EL (cell line): ENCODE measurements at places on chromosomes 6 and 20.

- DNase-seq: no peak
These were observed 31.4 kb downstream of the HIVEP2 start for GRCh38 chr6:142913511-142914047.

GRCh38 chr20:14383335-14383734, 45.9 kb upstream of the FLRT3 start:
- no peak for DNase-seq

DNA sequence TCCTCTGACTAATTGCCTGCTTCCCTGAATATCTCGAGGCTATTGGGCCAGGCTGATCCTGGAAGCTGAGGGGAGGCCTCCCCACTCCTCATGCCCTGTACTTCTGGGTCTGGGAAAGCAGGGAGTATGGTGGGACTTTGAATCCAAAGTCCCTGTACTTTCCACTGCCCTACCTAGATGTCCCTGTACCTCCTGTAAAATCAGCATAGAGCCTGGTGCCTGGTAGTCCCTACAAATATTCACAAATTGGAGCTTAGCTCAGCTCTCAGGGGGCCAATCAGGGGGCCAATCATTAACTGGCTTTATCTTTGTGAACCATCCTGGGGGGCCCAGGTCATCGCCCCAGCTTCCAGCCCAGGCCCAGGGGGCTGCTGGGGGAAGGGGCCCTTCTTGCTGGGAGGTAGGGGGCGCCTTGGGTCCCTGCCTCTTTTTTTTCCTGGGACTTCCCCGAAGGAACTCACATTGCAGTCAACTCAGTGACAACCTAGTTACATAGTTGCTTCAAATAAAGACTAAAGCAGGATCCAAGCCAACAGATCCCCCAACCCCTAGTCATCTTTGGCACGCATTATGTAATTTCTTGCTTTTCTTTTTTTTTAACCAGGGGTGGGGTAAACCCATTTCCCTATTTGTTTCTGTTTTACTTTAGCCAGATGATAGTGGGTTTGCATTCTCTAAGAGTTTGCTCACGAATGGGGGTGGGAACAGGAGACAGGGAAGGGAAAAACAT, 6.9 kb upstream of the VEGFA start:
- DNase-seq: no peak

DNA sequence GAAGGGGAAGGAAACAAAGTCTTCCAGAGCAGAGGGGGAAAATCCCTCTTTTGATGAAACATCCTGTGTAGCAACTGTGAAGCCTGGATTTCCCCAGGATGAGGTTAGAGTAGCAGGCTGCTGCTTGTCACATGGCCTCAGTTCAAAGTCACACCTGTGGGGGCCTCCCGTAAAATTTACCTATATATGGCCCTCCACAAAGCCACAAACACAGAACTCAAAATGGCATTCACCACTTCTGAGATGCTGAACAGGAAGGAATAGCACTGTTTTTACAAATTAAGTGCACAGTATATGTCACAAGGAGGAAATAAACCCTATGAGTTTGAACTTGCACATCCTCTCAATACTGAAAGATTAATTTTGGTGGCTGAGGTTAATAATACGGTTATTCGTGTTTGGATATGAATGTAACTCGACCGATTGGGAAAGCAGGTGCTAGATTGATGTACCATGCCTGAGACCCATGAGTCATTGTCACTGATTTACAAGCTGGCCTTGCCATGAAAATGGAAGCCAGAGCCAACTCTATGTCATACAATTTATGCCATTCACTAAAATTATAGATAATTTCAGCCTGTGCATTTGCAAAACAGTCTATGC, 70.6 kb downstream of the SGK1 start:
- no peak for DNase-seq

GRCh38 chr6:87251225-87251624, 71.2 kb upstream of the SMIM8 start:
- DNase-seq: no peak

- no peak for DNase-seq
These were observed 75.1 kb upstream of the PTPRK start for GRCh38 chr6:128595544-128595943.

- DNase-seq: no peak
These were observed 148.2 kb downstream of the PREX1 start for GRCh38 chr20:48679599-48679998.

- DNase-seq: no peak
These were observed 33.4 kb downstream of the IL20RA start for GRCh38 chr6:137011406-137011805.

- DNase-seq: peak; percentile 55
These were observed 35.9 kb downstream of the CDYL start for GRCh38 chr6:4812068-4812467.

- DNase-seq: no peak
These were observed 83.2 kb downstream of the RIPOR3 start for GRCh38 chr20:50607850-50608749.

- DNase-seq: no peak
These were observed 192.4 kb downstream of the OGFRL1 start for GRCh38 chr6:71481011-71481410.

GRCh38 chr20:40926928-40927327, 101.7 kb upstream of the TOP1 start:
- DNase-seq: no peak

DNA sequence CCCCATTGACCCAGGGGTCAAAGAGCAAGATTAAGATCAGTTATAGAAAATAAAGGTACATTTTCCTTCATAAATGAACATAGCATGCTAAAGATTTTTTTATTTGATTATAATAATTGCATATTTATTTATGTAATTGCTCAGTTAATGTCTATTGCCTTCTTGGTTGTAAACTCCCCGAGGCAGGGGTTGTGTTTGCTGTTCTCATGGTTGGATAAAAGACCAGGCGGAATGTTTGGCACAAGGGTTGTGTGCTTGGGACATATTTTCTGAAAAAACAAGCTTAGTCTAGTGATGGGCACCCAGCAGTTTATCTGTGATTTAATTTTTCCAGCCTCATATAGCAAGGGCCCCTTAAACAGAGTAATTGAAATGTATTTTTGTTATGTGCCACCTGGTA, 47.5 kb upstream of the ZFP64 start:
- no peak for DNase-seq

- no peak for DNase-seq
These were observed 2.4 kb downstream of the KIF13A start for GRCh38 chr6:17984812-17985670.

GRCh38 chr6:140581601-140582000, 1207.2 kb upstream of the CITED2 start:
- no peak for DNase-seq

GRCh38 chr6:95794749-95795148, 217.4 kb downstream of the MANEA start:
- DNase-seq: no peak

DNA sequence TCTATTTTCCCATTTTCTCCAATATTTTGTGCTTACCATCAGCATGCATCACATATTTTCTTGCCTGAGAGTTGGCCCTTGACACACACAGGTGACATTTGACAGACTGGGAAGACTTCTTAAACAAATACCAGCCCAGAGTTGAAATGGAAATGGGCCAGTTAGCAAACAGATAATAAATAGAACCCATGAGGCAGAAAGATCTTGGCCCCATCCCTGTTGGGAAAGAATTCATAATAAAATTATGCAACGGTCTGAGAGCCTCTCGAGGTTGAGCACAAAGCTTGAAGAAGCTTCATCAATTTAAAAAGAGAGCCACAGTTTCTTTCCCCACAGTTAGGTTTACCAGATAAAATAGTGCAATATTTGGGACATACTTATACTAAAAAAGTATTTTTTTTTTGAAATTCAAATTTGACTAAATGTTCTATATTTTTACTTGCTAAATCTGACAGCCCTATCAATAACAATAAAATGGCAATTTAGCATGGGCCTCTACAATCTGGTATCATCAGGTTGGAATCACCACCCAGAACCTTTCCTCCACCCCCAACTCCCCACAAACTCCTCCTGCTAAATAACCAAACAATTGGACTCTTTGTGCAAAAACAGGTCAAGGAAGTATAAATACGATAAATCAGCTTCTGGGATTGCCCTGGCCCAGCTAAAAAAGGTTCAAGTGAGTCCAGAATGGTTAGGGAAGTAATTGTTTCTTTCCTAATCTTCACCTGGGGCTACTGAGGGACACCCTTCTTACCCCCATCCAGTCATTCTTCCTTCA, 129.8 kb downstream of the CD164 start:
- no peak for DNase-seq

- DNase-seq: no peak
These were observed 19.1 kb downstream of the B4GALT5 start for GRCh38 chr20:49694450-49695071.

DNA sequence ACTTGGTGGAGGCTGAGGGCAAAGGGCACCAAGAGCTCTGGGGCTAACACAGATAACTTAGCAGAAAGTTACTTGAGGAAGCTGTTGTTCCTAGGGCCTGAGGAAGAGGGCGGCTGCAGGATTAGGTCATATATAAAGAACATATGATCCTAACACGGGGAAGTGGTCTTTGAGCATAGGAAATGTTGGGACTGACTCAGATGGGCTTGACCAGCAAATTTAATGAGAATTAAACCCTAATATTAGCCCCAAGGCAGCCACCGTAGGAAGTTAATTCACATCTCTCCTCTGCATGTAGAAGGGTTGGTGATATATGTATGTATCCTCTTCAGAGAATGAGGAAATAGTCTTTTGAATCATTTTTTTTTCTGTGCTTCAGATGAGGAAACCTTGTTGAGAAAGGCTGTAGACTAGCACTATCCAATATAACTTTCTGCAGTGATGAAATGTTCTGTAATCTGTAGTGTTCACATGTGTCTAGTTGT, 9.2 kb upstream of the ZBTB9 start:
- no peak for DNase-seq

- peak; percentile 43 for DNase-seq
These were observed 427 bp downstream of the GINM1 start for GRCh38 chr6:149566410-149567193.

- DNase-seq: peak; percentile 95
These were observed 310.7 kb downstream of the EYA4 start for GRCh38 chr6:133551847-133552341.

GRCh38 chr6:159172091-159172491, 2.9 kb downstream of the FNDC1 start:
- no peak for DNase-seq

- peak; percentile 40 for DNase-seq
These were observed 960 bp downstream of the ATP9A start for GRCh38 chr20:51766994-51767866.

DNA sequence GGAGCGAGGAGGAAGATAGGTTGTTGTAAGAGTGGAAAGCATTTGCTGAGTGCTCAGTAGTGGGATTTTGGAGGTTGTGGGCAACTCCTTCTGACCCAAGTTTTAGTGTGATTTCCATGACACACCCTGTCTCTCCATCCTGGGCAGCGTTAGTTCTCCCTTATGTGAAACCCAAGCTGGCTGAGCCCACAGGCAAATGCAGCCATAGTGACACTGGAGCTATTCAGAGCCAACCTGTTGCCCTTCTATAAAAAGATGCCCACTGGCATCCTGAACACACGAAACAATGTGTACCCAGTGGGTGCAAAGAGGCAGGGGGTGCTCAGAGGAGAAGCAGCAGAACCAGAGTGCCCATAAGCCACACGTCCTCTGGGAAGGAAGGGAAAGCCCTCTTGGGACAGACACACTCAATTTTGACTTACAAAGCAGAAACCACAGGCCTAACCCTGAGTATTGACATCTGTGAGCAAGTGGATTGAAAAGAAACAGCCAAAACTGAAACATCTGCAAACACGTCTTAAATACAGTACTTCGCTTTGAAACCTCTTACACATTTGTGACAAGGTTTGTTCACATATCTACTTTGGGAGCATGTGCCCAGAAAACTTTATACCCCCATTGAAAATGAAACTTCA, 54.6 kb downstream of the BPIFB1 start:
- no peak for DNase-seq

DNA sequence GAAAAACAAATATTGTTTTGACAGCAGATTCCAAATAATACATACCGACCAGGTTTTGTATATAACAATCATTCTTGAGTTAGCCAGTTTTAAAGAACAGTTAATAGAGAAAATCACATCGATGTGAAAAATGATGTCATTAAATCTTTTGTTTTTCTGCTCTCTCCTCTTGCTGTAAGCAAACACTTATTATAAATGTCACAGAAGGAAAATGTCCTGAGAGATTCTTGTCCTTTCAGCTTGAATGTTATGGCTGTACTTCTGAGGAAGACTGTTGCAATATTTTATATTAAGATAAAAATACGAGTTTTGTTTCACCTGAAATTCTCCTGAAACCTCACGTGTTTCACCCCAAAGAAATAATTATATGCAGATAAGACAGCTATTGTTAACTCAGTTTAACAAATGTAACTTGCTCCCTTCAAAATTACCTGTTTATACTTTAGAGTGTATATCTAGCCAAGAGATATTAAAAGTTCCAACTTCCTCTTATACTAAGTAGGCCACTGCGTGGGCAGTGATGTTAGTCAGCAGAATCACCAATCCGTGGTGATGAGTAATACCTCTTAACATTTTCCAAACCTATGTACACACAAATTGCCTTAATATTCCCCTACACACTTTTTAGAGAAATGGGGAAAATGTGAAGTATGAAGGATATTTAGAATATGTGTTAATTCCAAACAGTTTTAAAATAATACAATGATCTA, 1111.4 kb upstream of the CITED2 start:
- peak; percentile 89 for DNase-seq

DNA sequence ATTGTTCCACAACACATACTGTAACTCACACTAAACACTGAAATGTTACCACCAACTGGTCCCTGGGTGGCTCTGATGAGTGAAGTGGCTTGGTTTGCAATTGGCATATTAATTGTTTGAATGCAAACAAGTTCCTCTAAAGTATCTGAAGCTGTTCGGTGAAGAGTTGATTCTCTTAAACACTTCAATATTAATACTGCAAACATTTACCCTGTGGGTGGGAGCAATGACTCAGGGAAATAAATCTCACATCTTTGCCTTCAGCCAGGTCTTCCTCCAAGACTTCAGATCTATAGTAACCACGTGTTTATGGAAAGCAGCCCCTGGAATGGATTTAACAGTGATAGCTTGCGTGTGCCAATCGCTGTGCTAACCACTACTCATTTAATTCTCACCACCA, 176.0 kb downstream of the MAFB start:
- DNase-seq: peak; percentile 16

- no peak for DNase-seq
These were observed 305.8 kb downstream of the CD83 start for GRCh38 chr6:14423330-14423729.
